Stimulated activated naive CD8-positive, alpha-beta T cell treated with anti-CD3 and anti-CD28 coated beads, Interleukin-15, amount 100 ng/mL, for 72 hours (primary cell): ENCODE measurements at places on chromosomes 2 and 18.

GRCh38 chr18:21452276-21452780, 148.2 kb downstream of the ESCO1 start:
- no peak for DNase-seq

GRCh38 chr2:188327518-188328213, 36.0 kb downstream of the GULP1 start:
- no peak for DNase-seq

DNA sequence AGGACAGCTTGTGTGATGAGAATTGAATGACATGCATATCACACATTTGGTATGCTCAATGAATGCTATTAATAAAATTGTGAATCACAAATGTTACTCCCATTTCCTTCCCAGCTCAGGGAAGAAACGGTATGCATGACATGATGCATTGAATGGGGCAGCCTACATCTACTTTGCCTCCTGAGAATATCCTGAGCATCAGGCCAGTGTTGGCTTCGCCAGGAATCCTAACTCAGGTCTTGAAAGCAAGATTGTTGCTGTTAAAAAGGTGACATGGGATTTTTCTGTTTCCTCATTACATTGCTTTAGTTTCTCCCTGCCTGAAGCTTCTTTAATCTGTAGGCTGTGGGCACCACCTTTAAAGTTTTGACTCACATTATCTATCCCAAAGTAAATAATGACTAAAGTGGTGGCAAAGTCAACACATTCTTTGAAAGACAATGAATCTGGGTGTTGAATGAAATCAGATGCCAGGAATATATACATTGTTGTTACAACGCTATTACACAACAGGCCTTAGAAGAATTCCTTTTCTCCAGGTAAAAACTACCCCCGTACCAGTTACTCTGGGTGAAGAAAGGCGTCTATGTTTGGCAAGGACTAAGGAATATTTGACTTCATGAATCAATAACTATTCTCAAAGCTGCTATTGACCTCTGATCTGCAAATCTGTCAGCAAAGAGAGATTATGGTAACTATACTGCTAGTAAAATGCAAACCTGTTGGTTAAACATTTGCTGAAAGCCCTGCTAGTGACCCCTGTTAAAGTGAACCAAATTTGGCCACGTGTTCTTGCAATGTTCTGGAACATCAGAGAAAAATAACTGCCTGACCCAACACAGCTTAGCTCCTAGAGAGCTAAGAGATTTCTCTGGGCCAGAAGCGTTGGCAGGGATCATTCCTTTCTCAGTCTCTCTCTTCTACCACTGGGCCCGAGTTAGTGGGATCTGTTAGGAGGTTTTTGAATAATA, 30.5 kb upstream of the NEDD4L start:
- DNase-seq: no peak

- no peak for DNase-seq
Measured at GRCh38 chr2:168090366-168091135, 156.8 kb downstream of the STK39 start.

GRCh38 chr2:8511868-8512612, 169.8 kb upstream of the ID2 start:
- no peak for DNase-seq

GRCh38 chr18:26091047-26091630, 726 bp upstream of the SS18 start:
- no peak for DNase-seq

- no peak for DNase-seq
Measured at GRCh38 chr2:182368446-182368845, 58.4 kb downstream of the PDE1A start.

- DNase-seq: no peak
Measured at GRCh38 chr2:189144700-189145211, 34.8 kb downstream of the COL5A2 start.

GRCh38 chr2:105977212-105977611, 216.9 kb downstream of the UXS1 start:
- DNase-seq: no peak

DNA sequence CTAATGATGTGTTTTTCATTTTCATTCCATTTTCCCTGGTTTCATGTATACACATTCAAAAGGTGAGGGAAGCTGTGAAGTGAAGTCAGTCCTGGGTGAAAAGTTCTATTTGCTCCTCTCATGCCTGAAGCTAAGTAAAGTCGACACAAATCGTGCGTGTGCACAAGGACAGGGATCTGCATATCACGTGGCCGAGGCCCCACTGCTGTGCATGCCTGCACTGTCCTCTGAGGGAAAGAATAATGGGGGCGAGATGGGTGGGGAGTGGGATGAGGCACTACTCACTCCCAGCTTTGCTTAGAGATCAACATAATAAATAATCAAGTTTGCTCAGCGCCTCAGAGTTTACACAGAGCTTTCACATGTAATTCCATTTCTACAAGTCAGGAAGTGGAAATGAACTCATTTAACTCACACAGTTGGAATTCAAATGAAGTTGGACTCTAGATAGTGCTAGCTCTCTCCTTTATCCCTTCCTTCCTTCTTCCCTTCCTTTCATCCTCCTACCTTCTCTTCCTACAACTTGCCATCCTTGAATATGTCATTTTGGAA, 5.1 kb upstream of the PTPRM start:
- DNase-seq: no peak

DNA sequence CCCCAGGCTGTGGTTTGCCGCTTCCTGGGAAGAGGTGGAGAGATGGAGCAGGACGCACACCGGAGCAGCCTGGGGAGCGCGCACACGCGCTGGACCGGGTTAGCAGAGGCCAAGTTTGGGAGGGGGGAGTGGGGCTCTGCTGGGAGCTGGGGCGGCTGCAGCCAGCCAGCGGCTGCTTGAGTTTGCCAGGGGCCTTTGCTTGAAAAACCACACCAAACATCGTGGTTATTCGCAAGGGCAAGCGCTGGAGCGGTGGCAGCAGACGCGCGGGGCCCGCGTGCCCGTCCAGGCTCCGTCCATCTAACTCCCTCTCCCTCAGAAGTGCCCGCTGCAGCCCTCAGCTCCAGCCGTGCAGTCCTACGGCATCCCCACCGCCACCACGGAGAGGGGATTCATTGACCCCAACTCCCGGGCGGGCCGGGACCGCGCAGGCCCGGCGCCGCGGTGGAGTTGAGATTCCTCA, 4.6 kb downstream of the PTGR3 start:
- no peak for DNase-seq

GRCh38 chr2:85954590-85955458, 66.0 kb upstream of the ST3GAL5 start:
- no peak for DNase-seq

DNA sequence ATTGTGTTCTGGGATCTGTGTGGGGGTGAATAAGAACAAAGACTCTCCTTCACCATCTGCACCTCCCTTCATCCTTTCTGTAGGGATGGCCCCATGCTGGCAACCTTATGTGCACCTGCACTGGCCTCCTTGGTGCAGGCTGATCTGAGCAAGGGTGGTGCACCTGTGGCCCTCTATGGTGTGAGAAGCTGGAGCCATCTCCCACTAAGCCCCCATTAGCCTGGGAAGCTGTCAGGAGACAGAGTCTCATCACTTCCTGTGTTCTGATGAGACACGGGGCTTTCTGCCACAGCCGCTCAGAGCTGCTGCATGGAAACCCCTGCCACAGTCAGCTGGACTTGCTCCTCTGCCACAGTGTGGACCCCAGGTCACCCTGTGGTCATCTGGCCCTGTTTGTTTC, 565.3 kb upstream of the SALL3 start:
- DNase-seq: no peak

DNA sequence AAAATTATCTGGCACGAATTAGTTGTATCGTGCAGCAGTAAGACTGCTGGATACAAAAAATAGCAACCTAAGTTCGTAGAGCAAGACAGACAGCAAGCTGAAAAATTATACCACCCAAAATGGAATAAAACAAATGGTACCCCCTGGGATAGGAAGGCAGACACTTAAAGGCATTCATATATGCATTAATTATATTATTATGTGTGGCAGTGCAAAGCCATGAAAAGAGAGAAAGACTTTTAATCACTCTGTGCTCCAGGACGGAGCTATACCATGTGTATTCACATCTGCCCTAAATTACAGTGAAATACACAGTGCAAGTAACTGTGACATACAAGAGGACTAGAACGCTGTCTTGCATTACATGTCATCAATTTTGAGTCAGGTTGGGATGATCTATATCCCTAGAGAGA, 235.9 kb downstream of the GULP1 start:
- DNase-seq: no peak

DNA sequence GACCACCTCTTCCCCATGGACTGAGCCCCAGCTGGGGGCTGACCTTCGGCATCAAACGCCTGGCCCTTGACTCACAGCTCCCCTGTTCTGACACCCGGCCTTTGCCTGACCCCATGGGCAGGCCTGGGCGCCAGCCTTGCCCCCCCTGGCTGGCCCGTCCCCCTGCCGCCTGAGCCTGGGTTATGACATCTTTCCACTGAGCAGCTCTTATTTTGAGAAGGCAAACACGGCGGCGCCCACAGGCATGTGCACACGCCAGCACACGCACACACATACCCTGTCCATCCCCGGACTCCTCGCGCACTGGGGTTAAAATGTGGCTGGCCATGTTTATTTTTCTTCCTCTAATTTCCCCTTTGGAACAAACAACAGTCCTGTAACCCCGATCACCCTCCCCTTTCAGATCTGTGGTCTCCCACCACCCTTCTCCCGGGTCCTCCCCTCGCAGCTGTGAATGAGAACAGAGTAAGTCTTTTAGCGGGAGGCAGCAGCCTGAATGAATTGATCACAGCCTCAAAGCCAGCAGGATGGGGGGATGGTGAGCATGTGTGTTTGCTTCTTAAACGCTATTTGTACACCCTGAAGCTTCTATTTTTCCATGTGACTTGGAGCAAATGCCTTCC, 11.8 kb upstream of the ATOH8 start:
- no peak for DNase-seq

DNA sequence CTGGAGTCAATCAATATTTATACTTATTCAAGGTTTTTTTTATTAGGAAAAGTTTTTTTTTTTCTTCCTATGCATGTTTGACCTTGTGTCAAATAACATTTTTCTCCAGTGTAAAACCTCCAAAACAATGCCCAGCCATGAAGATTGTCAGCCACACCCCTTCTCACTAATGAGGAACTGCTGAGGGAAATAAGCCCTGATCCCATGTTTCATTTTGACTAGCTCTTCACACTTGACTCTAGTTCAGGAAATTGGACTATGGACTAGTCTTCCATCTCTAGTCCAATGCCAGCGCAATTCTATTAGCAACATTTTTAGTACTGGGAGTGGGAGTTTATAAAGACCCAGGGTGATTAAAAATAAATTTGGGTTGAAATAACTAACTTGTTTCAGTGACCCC, 275.6 kb upstream of the CXCR4 start:
- no peak for DNase-seq

- peak; percentile 72 for DNase-seq
Measured at GRCh38 chr2:191676790-191677645, 918 bp upstream of the NABP1 start.

DNA sequence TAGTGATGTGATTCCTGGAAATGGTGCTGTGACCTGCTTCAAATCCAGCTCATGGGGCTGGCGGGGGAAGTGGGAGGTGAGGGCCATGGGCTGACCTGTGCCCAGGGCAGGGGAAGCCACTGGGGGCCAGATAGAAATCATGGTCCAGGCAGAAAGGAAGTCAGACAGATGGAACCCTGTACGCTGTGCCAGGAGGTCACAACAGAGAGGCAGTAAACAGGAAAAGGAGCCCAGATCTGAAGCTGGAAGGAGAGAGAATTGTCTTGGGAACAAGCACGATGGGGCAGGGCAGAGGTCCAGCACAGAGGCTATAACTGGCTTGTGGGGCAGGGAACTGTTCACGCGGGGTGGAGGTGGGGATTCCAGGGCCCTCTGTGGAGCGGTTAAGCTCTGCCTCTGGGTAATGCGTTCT, 76.0 kb downstream of the RNF144A start:
- DNase-seq: no peak

GRCh38 chr2:160246356-160246755, 46.3 kb upstream of the ITGB6 start:
- no peak for DNase-seq

GRCh38 chr2:215658635-215659305, 222.9 kb upstream of the FN1 start:
- DNase-seq: no peak

- DNase-seq: no peak
Measured at GRCh38 chr2:42513252-42513918, 19.6 kb upstream of the KCNG3 start.

DNA sequence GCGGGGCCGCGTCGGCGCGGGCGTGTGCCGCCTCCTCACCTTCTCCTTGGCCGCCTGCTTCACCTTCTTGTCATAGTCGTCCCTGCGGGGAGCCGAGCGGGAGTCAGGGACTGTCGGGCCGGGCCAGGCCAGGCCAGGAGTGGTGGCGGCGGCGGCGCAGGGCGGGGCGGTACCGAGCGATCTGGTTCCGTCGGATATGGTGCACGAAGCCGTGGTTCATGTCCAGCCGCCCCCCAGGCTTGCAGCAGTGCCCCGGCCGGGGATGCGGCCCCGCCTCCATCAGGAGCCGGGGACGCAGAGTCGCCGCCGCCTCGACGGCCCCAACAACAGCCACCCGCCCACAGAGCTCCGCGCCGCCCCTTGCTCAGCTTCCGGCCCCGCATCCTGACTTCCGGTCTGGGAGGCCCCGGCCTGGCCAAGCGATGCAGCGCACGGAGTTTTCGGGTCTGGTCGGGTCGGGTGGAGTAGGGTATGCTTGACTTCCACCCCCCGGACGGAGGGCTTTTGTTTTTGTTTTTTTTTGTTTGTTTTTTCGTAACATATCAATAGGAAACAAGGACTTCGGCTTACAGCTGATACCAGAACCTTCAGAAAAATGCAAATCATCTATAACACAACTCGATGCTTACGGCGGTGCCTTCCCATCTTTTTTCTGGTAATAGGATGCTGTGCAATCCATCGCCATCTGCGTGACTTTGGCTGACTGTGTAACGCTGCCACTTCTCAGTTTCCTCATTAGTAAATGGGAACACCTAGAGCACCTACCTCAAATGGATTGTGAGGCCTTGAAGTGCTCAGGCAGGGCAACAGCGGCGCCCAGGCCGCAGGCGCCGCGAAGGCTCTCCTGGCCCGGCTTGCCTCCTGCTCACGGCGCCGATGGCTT, at the start of gene C2orf68:
TSS of gene C2orf68 (minus strand) at position 362 of the 883 bp plus-strand sequence. CDS start at position 280, 82 bp downstream.
- DNase-seq: peak; percentile 83

GRCh38 chr18:56723068-56723467, 71.9 kb downstream of the WDR7 start:
- no peak for DNase-seq

GRCh38 chr2:205261516-205262020, 420.7 kb upstream of the NRP2 start:
- no peak for DNase-seq

DNA sequence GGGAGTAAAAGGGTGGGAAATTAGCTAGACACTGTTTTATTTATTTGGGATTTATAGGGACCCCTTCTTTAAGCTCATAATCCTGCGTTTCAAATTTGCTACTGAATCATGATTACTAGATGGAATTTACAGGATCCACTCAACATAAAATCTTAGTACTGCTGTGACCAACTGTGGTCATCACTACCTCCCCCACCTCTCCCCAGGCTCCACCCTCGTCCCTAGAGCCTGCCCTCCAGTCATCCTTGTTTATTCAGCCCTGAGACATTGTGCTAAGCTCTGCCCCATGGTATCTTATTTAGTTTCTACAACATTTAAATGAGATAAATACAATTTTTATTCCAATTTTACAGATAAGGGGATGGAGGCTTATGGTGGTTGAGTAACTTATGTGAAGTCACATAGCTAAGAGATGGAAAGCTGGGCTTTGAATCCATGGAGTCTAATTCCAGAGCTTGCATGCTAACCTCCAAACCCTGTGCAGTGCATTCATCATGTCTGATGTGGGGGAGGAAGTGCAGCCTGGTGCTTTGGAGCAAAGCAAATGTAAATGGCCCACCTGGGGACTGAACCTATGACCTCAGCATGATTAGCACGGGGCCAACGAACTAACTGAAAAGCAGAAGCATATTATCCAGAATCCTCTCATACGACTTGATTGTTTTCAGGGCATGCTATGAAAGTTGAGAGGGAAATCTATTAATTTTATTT, 502.4 kb downstream of the TMEM182 start:
- no peak for DNase-seq
